ENCODE measurements at places on chromosomes 1 and 21.
A peak's percentile ranks its signal among the peaks of the same experiment; 100 is the strongest.

GRCh38 chr1:214044438-214045214 lies 56.9 kb downstream of the PROX1 start:
- DNase-seq: no peak

GRCh38 chr21:28632755-28633408 lies 359.8 kb downstream of the LTN1 start:
- DNase-seq: no peak

- DNase-seq: no peak
Observed at GRCh38 chr1:212381397-212382035, 33.2 kb downstream of the PACC1 start.

DNA sequence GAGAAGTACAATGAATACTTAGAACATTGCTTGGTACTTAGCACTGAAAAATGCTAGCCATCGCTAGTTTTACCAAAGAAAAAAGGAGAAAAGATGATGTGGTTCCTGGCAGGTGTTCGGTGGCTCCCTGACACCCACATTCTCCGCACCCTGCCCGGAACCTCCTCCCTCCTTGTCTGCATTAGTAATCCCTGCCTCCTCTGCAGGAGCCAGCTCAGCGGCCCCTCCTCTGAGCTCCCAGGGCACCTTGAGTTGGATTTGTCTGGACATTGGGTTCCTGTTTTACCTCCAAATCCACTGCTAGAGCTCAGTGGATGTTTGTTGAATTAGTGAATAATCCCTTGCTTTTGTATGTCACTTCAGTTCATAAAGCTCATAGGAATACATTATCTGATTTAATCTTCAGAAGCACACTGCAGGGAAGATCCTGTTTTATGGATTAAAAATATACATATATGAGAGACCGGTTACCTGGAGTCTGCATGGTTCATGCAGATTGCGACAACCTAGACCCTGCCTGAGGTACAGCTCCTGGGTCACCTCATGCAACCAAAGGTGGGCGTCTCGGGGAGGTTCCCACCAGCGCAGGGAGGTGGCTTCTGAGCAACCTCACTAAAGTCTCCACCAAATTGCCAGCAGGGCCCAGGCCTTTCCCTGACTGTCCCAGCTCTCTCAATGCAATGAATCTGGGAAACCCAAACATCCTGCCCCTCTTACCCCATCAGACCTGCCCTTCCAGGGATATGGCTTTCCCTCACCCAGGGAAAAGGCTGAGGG lies 24.2 kb downstream of the PCAT6 start:
- DNase-seq: no peak

DNA sequence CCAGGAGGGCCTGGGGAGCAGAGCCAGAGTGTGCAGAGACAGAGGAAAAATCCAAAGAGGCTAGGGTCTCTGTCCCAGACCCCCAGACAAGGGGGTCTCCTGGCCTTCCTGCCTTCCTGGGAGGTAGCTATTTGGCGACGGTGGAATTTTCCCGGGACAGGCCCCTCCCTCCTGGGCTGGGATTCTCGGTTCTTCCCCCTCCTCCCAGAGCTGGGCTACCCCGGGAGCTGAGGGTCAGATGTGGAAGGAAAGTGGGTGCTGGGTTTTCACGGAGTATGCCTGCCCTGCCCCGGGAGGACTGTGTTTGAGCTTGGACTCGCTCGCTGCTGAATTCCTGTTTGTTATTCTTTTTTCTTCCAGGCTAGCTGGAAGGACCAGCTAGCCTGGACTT lies 759 bp downstream of the AMPD2 start:
- no peak for DNase-seq

DNA sequence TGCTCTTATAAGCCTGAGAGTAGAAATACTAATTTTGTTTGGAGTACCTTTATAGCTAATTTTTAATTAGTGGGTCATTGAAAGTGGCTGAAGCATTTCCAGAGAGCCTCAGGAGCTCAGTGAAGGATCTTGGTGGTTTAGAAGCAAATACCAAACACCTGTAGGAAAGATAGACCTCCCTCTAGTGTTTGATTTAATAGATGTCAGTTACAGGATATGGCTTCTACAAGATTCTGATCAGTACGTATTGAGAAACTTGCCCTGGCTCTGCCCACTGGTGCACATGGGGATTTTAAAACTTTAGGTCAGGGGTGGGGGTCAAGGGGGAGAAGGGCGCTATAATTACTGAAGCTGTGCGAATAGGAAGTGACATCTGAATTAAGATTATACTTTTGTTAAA lies 122.2 kb downstream of the POU2F1 start:
- no peak for DNase-seq

- no peak for DNase-seq
Observed at GRCh38 chr1:214548988-214549387, 2.4 kb downstream of the PTPN14 start.

- DNase-seq: no peak
Observed at GRCh38 chr21:33249331-33250002, 16.7 kb upstream of the IL10RB start.

- DNase-seq: no peak
Observed at GRCh38 chr1:178781533-178782330, 56.7 kb downstream of the RALGPS2 start.

DNA sequence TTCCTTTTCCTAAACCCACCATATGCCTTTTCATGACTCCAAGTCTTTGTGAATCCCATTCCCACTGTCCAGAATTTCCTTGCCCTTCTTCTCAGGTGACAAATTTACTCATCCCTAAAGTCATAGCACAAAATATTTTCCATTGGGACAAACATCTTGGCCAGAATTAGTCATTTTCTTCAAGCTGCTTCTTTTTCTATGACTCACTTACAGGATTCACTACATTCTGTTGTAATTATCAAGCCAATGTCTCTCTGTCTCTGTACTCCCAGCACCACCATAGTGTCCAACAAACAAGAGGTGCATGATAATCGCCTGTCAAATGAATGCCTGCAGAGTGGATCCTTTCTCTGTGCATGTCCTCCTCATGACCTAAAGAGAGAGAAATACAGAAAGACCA lies 37.8 kb downstream of the SGIP1 start:
- DNase-seq: no peak

DNA sequence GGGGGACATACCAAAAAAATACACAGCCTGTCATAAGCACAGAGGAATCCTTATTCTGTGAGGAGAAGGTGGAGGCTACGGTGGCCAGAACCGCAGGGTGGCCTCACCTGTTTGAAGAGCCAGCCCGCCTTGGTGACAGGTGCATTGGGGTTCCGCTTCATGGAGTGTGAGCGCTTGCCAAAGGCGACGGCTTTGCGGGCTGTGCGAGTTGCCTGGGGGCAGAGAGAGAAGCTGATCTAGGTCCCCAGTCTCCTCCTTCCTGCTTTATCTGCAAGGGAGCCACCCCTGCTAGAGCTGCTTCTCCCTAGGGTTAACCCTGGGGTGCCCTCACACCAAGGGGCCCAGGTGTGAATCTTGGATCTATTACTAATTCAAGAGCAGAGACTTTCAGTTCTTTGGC lies 54.3 kb upstream of the GOLT1A start:
- DNase-seq: no peak

DNA sequence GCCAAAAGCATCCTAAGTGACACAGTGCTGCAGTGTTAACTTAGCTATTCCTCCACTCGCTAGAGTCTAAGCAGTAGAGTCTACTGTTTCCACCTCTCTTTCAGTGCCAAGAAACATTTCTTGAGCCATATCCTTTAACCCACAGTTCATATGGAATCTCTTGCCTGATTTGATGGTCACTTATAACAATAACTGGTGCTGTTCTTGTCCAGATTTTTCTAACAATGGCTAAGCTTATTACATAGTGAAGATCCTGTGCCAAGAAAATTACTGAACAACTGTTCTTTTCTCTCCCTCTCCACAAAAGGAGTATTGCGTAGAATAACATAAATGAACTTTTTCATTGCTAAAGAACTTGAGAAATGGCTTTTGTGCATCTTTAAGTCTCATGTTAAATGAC lies 121.3 kb downstream of the CDC7 start:
- DNase-seq: no peak

- no peak for DNase-seq
Observed at GRCh38 chr21:34579411-34579810, 35.5 kb downstream of the RCAN1 start.

DNA sequence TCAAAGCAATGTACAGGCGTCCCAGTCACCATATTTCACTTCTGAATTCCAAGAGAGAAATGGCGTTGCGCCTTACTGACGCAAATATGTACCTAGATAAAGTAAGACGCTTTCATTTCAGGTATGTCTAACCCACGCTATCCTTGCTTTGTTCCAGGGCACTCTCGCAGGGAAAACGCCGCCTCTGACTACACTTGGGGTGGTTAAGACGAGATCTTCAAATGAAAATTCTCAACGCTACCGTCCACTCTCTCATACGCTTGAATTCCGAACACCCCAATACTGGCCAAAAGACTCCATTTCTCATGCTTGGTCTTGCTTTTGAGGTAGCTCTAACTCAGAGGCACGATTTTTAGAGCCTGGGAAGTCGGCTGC lies 736 bp upstream of the ZMPSTE24 start:
- peak; percentile 53 for DNase-seq

DNA sequence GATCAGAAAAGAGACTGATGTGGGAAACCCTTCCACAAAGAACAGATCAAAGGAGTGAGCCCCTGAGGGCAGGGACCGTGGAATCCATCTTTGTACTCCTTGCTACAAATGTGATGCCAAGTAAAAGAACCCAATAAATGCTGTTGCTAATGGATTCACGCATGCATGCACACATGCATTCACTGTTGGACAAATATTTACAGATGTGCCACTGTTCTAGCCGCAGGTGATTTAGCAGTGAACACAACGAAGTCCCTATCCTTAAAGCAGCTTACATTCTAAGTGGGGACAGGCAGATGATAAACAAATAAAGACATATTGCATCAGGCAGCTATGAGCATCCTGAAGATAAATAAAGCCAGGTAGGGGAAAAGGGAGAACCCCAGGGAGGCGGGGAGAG lies 67.8 kb downstream of the ITPKB start:
- DNase-seq: peak; percentile 32

DNA sequence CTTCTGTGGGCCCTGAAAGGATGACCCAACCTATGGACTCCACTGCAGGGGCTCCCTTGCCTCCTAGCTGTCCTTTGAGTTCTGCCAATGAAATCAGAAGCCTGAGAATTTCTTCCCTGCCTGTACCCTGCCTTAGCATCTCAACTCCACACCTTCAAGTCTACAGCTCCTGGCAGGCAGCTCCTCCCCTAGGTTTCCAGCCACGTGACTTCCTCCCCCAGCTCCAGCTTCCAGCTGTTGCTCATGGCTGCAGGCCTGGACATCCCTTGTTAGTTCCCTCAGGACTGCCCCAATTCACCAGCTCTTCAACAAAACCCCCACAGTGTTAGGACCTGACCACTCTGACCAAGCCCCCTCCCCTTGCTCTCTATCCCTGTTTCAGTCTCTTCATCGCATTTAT lies 2.4 kb downstream of the RCAN1 start:
- no peak for DNase-seq

DNA sequence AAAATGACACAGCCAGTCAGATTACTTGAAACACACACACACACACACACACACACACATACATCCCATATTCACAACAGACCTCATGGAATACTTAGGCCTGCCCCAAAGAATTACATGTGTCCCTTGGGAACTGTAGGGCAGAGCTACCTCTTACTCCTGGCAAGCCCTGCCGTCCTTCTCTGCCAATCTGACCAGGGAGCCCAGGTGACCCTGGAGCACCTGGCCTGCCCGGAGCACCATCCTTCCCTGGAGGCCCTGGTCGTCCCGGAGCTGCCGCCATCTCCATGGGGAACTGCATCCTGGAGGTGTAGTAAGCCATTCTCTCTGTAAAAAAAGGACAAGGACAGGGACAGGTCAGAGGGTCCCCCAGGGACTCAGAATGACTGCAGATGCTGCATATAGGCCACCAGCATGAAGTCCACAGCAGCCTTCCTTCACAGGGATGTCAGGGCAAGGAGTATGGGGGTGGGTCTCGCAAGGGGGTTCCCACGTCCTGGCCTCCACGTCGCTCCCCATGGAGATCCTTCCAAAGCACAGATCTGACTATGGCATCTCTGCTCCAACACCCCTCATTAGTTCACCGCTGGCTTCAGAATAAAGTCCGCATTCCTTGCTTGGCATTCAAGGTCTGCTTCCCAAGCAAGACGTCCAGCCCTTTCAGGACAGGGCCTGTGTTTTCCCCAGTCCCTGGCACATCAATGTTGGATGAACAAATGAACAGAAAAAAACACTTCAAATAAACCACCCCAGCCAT lies 9.2 kb upstream of the PEF1 start:
- DNase-seq: no peak

- DNase-seq: no peak
Observed at GRCh38 chr1:36715797-36716196, 233.1 kb upstream of the CSF3R start.

GRCh38 chr1:44677201-44677766 lies 2.8 kb downstream of the ARMH1 start:
- peak; percentile 14 for DNase-seq

DNA sequence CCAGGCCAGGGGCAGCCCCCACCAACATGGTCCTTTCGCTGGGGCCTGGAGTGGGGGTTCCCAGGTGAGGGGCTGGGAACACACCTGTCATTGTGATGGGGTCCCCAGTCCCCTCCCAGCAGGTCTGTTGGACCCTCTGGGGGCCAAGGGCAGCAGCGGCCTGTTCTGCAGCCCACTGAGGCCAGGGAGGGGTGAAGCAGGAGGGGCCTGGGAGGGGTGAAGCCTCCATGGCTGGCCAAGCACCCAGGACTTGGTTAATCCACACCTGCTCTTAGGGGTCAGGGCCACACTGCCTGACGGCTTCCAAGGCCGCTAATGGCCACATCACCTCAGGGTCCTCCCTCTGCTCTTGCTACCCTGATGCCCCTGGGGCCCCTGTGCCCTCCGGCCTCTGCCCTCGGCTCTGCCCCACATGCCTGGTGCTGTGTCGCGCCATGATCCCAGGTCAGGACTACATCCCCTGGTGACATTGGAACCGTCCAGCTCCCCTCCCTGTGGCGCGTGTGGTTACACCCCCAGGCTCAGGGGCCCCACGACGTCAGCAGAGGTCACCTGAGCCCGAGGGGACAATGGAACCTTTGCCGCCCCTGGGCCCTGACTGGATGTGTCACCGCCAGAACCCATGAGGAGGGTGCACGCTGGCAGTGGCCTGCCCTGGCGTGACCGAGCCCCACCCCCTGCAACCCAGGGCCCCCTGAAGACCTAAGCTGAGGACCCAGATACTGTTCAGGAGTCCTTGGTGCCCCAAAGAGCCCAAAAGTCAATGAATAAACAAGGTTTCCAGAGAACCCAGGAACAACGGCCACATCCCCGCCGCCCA lies 7.0 kb downstream of the TNFRSF18 start:
- no peak for DNase-seq

- peak; percentile 69 for DNase-seq
Observed at GRCh38 chr21:31866077-31866511, 6.7 kb upstream of the HUNK start.

- DNase-seq: no peak
Observed at GRCh38 chr1:61341426-61341825, 259.1 kb downstream of the NFIA start.

- no peak for DNase-seq
Observed at GRCh38 chr1:25107643-25108010, 124.7 kb downstream of the SYF2 start.

All from NCI-H1930 (cell line).